ENCODE measurements at places on chromosomes 5 and 9.

DNA sequence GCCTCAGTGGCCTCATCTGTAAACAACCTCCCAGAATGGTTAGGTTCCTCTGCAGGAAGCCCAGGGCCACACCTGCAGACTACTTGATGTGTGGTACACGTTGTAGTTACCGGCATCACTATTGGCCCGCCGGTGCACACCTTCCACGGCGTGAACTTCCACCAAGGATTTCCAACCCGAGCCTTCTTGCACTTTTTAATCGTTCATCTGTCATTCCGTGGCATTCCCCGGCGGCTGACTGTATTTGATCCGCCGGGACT lies 5.3 kb upstream of the TRIM41 start:
- no peak for DNase-seq

DNA sequence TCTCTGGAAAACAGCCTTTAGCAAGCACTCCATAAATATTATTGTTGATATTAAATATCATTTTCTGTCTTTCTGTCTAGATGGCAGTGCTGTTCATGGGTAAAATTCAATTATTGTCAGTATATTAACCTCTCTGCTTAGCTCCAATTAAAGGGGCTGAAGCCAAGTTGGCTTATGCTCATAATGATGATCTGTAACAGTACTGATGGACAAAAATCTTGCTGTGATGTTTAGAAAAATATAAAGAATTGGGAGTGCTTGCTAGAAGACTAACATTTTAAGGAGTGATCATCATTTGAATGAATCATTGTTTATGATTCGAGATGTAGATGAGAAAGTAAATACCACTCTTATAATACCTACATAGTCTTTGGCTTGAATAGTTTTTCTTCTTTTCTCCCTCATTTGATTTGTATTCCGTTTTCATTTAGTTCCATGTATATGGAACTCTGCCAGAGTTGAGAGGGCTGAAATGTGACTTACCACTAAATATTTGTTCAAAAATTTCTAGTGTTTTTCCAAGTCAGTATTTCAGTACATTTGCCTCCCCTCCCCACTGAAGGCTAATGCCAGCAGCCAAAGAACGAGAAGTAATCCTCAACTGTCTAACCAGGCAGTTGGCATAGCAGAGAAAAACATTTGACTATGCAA lies 538.3 kb downstream of the CSNK1G3 start:
- no peak for DNase-seq

DNA sequence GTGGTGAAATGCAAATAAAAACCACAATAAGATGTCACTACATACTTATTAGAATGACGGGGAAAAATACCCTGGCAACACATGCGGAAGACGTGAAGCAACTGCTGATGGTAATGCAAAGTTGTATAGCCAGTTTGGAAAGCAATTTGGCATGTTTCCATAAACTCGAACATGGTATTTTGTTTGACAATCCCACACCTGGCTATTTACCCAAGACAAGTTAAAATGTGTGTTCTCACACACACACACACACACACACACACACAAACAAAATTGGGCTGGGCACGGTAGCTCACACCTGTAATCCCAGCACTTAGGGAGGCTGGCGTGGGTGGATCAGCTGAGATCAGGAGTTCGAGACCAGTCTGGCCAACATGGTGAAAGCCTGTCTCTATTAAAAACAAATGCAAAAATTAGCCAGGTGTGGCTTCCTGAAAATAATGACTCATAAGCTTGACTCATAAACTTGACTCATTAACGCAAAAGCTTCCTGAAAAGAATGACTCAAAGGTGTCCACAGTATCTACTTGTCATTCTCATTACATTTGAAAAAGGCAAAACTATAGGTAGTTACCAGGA lies 456.5 kb downstream of the CDH18 start:
- DNase-seq, result no peak

DNA sequence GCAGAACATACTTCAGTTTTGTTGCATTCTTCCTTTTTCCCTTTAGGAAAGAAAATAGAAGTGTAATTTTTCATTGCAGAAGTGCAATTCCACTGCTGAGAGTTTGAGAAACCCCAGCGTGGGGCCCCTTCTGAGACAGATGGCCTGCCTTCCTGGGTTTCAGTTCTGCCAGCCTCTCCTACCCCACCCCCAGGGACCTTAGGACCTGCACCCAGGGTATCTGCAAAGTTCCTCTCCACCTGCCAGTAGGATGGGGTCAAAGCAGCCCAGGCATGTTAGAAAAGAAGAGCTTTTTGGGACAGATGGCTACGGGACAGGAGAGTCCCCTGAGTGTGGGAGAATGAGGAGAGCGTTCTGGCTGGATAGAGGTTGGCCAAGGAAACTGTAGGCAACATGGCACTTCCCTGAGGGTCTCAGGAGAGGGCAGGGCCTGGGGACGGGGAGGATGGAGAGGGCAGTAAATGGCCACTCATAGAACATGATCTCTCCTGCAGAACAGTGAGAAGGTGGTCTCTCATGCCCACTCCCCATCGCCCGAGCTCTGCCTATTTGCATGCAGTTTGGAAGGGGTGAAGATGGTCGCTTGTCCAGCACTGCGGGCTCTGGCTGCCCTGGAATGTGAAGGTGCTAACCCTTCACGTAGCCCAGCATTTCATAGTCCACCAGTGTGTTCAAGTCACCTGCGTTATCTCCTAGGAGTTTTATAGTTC lies at the start of gene TIFAB:
Gene TIFAB (minus strand): TSS at position 31 of the 710 bp plus-strand sequence. CDS start 2,412 bp downstream, outside the sequence.
- DNase-seq, result no peak

DNA sequence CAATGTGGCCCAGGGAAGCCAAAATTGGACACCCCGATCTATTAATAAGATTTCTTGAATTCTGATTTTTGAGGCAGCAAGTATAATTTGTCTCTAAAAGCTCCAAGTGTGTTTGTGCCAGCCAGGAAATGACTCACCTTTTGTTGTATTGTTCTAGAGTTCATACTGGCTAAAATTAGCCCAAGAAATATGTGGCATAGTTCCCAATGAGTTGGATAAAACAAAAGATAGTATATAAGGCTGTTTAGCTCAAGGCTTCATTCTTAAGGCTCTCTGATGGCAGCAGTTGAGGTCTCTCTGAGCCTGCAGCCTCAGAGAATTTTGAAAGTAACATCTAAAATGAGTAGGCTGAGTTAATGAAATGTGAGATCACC lies 21.6 kb downstream of the HMGXB3 start:
- DNase-seq, result no peak

- DNase-seq, result no peak
Observed at GRCh38 chr9:19965336-19965735, 176.5 kb upstream of the SLC24A2 start.

DNA sequence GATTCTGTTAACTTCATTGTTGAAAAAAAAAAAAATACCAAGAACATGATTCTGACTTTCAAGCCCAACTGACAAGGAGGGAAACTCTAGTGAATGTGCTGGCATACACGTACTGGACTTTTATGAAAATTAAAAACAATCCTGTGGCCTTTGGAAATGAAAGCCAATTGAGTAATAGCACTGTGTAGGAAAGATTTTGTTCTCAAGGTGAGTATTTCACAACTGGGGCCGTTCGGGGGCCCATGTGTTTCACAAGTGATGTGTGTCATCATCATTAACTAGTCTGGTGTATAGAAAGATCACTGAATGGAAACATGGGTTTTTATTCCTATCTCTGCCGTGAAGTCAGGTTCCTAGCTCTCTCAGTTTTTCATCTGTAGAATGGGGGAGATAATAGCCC lies 605.0 kb upstream of the CLINT1 start:
- DNase-seq, result no peak

DNA sequence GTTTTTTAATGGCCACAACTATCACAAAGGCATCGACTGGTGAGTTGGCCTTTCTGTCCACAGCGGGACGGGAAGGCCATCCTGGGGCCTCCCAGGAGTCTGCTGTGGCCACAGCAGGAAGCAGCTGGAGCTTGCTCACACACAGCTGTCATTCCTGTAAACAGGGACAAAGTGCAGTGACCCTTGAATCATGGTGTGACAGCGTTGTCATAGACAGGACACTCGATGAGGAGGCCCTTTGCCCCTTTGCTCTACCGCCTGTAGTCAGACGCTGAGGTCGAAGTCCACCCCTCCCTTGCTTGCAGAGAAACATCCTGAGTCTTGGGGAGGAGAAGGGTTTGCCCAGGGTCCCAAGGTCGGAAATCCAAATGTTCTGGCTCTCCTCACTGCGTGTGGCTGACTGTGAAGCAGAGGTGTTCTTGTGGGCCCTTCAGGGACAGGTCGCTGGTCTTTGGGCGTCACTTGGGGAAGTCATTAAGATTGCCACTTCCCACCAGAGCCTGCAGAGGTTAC lies 35.1 kb downstream of the NDST1 start:
- DNase-seq, result no peak

DNA sequence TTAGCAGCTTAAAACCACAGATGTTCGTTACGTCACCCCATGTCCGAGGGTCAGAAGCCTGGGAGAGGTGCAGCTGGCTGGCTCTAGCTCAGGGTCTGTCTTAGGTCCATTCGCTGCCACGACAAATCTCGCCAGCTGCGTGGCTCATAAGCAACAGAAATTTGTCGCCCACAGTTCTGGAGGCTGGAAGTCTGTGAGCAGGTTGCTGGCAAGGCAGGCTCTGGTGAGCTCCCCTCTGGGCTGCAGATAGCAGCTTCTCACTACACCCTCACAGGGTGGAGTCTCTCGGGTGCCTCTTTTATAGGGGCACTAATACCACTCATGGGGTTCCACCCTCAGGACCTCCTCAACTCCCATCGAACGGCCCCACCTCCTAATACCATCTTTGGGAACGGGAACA lies 40.1 kb upstream of the FCN2 start:
- no peak for DNase-seq

DNA sequence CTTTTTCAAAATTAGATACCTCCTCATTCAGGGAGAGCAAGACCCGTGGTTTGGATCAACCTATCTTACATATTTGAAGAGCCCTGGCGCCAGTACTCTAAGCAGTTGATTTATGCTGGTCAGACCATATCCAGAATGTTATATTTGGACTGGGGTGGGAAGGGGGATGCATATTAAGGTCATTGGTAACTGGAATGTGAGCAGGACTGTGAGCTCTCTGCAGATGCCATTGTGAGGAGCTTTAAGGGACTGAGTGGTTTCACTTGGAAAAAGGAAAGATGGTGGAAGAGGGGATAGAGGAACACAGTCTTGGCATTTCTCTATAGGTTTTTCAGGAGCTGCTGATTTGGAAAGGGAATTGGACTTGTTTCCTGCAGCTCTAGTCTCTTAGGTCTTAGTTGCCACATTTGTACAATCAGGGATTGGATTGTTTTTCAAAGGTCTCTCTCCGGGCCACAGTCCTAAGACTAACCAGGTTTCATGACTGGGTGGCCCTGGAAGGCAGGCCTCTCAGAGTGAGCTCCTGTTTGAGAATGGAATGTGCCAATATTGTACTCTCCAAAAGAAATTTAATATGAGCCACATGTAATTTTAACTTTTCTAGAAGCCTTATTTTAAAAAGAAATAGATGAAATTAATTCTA lies 25.8 kb upstream of the F2R start:
- DNase-seq, result no peak

DNA sequence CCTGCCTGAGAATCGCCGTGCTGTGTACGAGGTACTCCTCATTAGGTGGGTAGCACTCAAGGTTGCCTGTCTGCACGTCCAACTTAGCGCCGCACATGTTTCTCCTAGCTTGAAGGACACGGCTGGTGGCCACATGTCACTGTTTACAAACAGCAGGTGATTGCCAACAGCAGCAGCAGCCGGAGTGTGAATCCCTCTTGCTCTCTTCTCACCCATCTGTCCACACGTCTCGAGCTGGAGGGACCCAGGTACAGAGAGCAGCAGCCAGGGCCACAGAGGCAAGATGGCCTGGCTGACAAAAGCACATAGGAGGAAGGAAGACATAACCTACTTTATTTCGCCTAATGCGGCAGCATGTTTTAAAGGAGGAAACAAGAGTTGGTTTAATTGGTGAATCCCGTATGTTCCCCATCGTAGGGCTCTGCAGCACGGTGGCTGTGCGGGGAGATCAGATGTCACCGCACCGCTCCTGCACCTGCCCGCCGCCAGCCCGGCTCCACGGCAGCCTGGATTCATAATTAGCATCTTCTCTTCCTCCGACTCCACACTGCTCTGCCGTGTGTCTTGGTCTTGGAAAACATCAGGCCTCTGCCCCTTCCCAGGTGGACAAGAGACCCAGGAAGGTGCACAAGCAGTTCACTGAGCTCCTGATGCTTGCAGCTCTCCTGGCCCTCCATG lies 201.6 kb upstream of the IRX1 start:
- no peak for DNase-seq

DNA sequence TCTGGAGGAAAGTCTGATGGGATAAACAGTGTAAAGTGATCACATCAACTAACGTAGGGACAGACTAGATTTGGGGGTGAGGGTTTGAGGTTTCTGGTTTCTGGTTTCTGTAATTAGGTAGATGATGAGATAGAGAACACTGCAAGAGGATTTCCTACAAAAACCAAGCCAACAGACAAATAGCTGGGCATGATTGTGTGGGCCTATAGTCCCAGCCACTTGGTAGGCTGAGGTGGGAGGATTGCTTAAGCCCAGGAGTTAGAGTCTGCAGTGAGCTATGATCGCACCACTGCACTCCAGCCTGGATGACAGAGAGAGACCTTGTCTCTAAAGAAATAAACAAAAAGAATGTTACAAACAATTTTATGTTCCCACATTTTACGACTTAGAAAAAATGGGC lies 34.4 kb upstream of the RNU6ATAC start:
- no peak for DNase-seq

GRCh38 chr5:109859537-109859936 lies 169.8 kb downstream of the MAN2A1 start:
- DNase-seq, result no peak

DNA sequence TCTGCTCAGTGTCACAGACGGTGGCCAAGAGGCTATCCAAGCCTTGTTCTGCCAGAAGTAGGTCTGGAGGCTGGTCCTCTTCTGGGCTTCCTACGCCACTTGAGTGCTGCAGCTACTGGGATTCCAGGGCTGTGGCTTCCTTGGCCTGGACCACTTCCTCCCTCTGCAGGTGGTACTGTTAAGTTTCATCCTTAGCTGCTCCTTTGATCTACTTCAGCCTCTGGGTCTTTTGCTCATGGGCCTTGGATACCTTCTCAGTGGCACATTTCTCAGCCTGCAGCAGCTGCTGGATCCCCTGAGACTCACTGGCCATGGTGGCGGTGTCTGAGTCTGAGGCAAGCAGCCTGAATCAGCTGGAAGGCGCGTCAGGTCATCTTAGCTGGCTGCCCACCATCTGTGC lies 10.3 kb downstream of the CNOT8 start:
- no peak for DNase-seq

DNA sequence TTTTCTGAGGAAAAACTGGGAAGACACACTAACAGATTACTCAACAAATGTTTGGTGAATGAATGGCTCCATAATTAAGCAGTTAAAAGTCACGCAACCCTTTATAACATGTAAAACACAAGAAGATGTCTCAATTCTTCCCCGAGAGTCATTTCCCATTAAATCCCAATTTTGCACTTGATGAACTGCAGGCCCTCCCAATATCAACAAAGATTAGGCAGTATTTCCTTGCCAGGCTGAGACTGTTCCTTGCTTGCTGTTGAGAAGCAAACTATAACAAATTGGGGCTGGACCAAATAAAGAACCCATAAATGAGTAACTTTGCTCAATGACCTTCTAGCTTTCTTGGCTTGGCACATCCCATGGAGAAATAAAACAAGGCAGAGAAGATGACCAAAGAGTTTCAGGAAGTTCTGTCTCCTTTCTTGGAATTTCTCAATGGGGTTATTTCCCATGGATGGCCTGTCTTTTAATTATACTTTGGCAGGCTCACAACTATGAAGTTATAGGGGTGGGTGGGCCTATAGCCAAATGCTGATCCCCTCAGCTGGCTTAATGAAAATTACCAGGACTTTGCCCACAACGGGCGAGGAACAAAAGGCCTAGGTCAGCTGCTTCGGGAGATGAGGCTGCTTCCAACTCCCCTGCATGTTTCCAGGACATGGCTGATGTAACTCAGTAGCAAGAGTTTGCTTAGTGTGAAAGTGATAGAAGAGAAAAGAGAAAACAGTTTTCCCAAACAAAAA lies 243.1 kb upstream of the RFX3 start:
- DNase-seq, result no peak
